SJSA1 (cell line): ENCODE measurements at places on chromosomes 16 and 17. TPM values are rescaled to one million over a fixed set of nuclear protein-coding genes. Genes with fewer than 3 reads are reported as not detected.
A peak's percentile ranks its signal among the peaks of the same experiment; 100 is the strongest.

GRCh38 chr17:64775701-64776570, 113.8 kb upstream of the SMURF2 start:
- H3K36me3 ChIP-seq, result peaks cover 6% of the 10 kb centered on the region; the same call in 1 of the 2 replicates
- peaks cover 17% of the 10 kb centered on the region for H3K4me1 ChIP-seq
- no peak for DNase-seq
- no peaks in the 10 kb centered on the region for H3K27me3 ChIP-seq
- no peak overlapping the region for H3K4me3 ChIP-seq
- no peak overlapping the region for H3K27ac ChIP-seq

The XAF1 gene
- total RNA-seq, result 13.4 and 19.9 TPM in 2 replicates

DNA sequence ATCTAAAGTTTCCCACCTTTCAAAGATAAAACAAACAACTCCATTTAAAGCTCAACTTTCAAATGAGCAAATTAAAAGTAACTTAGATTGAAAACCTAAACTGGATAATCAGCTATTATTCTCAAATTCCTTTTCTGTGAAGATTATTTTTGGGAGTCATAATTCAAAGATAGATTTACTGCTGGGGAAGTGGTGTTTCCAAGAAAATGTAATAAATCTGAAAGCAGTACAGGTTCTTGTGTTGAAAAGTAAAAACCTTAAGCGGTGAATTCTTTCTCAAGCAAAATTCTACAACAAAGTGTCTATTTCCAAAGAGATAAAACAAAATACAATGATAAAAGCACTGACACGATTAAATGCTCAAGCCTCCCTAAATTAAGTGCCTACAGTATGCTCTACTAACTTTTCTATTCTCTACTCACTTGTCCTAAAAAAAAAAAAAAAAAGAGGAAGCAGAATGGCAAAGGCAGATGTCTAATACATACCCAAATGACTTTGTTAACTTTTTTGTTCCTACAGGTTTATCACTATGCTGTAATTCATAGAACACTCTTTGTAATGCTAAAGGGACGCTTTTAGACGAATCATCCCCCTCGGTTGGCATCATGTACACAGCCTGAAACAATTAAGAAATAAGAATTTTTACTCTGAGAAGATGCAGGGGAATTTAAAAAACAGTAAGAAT, 34.5 kb downstream of the LITAFD start:
- no peak overlapping the region for H3K4me3 ChIP-seq
- peaks cover 10% of the 10 kb centered on the region for H3K4me1 ChIP-seq
- H3K27me3 ChIP-seq, result no peaks in the 10 kb centered on the region
- peaks cover 90% of the 10 kb centered on the region for H3K36me3 ChIP-seq
- no peak overlapping the region for H3K27ac ChIP-seq
- no peak for DNase-seq

GRCh38 chr17:57539529-57540301, 205.4 kb downstream of the CCDC182 start:
- DNase-seq, result no peak
- no peaks in the 10 kb centered on the region for H3K27me3 ChIP-seq
- H3K27ac ChIP-seq, result no peak overlapping the region
- H3K4me3 ChIP-seq, result no peak overlapping the region
- H3K36me3 ChIP-seq, result no peaks in the 10 kb centered on the region

DNA sequence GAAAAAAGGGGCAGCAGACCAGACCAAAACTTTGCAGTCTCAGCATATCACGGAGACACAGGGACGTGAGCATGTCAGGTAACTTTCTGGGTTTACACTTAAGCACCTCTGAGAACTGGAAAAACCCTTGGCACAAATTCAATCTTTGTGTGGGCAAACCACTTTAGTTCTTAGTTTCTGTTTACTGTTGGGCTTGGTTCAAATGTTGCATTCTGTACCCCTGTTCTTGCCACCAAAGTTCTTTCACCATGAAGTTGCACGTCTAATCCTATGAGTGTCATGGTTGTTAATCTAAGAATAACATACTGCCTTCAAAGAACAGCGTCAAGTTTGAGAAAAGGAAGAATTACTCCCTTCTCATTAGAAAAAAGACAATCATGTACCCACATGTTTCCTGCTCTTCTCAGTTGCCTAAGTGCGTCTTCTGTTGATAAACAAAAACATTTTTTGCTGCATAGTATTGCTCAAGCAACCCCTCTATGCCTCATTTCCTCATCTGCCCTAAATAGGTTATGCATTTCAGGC, 11.6 kb downstream of the KRT33A start:
- no peak overlapping the region for H3K4me3 ChIP-seq
- H3K4me1 ChIP-seq, result peaks cover 13% of the 10 kb centered on the region
- DNase-seq, result no peak
- H3K27ac ChIP-seq, result no peak overlapping the region
- H3K27me3 ChIP-seq, result no peaks in the 10 kb centered on the region

DNA sequence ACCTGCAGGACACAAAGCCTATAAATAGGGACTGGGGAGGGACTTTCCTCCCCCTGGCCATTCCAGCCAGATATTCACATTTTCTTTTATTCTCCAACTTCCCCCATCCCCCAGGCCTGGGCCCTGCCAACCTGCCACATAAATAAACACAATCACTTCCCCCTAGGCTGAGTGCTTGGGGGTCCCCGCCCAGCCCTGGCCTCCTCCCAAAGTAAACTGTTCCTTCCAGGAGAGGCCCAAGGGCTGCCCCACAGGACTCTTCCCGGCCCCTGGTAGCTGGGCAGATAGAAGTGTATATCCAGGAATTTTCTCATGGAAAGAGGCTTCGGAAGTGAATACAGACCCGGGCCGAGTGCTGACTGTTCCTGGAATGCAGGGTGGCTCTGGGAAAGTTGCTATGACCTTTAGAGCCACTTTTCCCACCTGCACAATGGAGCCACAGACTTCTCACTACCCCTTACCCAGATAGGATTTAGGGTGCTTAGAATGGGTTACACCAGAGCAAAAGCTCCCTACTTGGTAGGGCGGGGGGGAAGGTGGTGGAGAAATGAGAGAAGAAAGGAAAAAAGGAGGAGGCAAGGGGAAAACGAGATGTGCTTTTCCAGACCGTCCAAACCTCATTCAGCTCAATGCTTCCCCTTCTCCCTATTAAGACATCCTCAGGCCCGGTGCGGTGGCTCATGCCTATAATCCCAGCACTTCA, 8.5 kb downstream of the CSF3 start:
- H3K4me3 ChIP-seq, result no peak overlapping the region
- no peak overlapping the region for H3K27ac ChIP-seq
- peaks cover 28% of the 10 kb centered on the region for H3K4me1 ChIP-seq

The EIF3CL gene
- 43.3 and 49.8 TPM in 2 replicates for total RNA-seq

DNA sequence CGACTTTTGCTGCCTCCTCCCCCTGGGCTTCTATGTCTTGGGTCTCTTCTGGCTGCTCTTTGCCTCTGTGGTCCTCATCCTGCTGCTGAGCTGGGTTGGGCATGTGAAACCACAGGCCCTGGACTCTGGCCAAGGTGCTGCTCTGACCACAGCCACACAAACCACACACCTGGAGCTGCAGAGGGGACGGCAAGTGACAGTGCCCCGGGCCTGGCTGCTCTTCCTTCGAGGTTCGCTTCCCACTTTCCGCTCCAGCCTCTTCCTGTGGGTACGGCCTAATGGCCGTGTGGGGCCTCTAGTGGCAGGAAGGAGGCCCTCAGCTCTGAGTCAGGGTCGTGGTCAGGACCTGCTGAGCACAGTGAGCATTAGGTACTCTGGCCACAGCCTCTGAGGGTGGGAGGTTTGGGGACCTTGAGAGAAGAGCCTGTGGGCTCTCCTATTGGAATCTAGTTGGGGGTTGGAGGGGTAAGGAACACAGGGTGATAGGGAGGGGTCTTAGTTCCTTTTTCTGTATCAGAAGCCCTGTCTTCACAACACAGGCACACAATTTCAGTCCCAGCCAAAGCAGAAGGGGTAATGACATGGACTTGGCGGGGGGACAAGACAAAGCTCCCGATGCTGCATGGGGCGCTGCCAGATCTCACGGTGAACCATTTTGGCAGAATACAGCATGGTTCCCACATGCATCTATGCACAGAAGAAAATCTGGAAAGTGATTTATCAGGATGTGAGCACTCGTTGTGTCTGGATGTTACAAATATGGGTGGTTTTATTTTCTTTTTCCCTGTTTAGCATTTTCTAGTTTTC, 2.3 kb downstream of the GP1BA start:
- H3K36me3 ChIP-seq, result peaks cover 18% of the 10 kb centered on the region
- no peak overlapping the region for H3K27ac ChIP-seq
- peak; percentile 43 for DNase-seq
- H3K4me3 ChIP-seq, result peak overlapping the region; percentile 15; the same call in 1 of the 2 replicates
- no peaks in the 10 kb centered on the region for H3K27me3 ChIP-seq
